ENCODE measurements at places on chromosomes 6 and 20. TPM values are rescaled to one million over a fixed set of nuclear protein-coding genes. Genes with fewer than 3 reads are reported as not detected.

GRCh38 chr6:112881027-112881426 is 533.9 kb downstream of the RFPL4B start:
- DNase-seq = peak; percentile 80

DNA sequence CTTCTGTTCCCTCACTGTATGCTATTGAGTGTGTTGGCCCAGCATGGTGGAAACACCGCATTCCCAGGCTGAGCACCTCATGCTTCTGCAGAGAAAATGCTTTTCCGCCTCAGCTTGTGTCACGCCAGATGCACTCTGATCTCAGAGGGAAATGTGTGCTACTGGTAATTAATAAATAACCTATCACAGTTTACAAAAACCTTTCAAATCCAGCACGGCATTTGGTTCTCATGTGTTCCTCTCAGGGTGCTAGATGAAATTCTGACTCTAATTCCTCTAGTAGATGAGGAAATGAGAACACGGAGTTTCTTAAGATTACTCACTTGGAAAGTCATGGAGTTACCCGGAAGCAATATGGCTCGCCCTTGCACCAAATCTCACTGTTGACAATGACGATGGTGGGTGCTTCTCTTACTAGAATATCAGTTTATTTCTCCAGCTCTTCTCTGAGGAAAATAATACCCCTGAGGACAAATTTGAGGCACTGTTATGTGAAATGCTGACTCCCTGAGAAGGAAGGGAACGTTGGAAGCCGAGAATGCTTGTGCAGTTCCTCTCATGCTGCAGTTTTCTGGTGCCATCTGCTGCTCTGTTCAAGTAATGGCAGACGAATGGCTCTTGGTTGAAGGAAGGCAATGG is 116.6 kb downstream of the RNF144B start:
- peak; percentile 85 for DNase-seq

DNA sequence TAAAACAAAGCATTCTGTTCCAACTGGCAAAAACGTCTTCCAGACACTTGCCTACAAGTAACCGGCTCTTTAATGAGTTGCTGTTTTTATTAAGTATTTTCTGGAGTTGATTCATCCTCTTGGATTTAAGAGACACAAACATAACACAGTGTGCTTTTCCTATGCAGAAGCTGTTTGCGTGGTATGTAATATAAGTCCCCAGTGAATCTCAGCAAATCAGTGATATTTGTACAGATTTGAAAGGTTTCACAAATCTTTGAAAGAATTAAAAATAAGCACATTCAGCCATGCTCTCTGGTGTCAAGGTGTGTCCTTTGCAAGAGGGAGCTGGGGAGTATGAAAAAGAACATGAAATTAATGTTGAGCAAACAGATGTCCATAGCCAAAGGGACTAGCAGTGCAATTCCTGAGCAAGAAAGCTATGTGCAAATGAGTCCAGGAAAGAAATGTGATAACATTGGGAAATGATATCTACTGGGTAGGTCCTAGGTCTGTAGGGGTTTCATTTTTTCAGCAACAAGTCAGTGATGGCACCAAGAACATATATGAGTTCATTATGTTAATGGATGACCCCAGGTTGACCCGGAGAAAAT is 170.1 kb upstream of the PHACTR1 start:
- peak; percentile 28 for DNase-seq

DNA sequence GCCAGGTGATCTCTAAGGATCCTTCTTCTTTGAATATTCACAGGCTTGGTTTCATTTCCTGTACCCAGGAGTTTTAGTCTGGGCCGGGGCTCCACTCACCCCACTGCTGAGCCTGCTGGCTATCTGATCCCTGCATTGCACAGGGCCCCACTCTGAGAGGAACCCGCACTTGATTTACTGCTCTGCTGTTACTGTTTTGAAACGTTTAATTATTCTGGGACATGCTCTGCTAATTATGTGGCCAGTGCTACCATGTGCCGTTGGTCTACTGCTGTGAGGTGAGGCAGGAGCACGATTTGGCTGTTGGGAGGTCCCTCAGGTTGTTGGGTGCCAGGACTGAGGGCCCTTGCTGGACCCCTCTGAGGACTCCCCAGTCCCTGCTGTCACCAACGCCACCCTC is 108.7 kb upstream of the SIRPA start:
- no peak for DNase-seq

GRCh38 chr20:41228858-41229257 is 88.7 kb downstream of the ZHX3 start:
- no peak for DNase-seq

DNA sequence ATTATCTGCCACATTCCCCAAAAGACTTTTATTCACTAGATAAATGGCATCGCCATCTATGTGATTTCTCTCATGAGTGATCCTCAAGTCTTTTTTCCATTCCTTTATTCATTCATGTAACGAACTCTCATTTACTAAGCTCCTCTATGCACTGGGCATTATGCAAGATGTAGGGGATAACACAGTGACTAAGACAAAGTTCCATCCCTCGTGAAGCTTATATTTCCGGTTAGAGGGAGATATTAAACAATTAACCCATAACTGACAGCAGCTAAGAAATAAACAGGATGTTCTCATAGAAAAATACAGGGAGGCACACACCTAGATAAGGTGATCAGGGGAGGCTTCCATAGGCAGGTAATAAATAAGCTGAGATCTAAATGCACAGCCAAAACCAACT is 17.2 kb upstream of the PREX1 start:
- peak; percentile 35 for DNase-seq

The HLA-DMA gene
- total RNA-seq = 2.3 TPM

The NT5E gene
- 281 TPM for total RNA-seq

The TBX18 gene
- total RNA-seq = 1.3 TPM
